Fibroblast of gingiva (primary cell): ENCODE measurements at places on chromosomes 1 and 21.

GRCh38 chr1:212315907-212316306, 30.7 kb downstream of the PPP2R5A start:
- DNase-seq, result peak; percentile 27

GRCh38 chr21:25314247-25314646, 293.0 kb downstream of the MRPL39 start:
- no peak for DNase-seq

GRCh38 chr1:27816921-27817630, 13.5 kb upstream of the PPP1R8 start:
- peak; percentile 83 for DNase-seq

DNA sequence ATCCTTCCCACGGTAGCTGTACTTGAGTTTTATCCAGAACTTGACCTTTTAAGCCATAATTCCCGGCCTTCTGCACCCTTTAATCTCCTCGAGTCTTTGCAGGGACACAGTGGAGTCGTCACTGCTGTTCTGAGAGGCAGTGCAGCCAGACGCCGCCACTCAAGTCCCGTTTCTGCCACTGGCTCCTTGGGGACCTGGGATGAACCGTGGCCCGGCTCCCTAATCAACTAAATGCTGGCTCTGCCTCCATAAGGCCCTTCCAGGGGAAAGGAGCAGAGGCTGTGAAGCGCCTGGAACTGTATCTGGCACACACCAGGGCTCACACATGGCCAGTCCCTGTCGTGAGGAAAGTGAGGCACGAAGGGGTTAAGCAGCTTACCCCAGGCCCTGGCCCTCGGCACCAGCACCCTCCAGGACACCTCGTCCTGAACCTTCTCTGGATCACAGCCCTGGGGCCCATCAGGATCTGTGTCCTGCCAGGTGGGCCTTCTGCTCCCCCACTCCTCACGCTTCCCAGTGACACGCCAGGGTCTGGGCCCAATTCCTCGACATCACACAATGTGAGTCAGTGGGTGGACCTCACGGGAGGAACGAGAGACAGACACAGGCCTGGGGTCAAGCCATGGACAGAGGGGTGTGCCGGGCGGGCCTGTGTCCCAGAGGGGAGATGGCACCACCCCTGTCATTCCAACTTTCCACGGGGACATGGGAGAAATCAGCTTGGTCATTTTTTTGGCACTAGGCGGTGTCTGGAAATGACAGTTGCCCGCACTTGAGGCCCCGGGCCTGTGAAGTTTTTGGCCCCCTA, 23.5 kb upstream of the C1orf174 start:
- no peak for DNase-seq

- DNase-seq, result peak; percentile 68
Observed at GRCh38 chr1:17531682-17532487, 7.6 kb upstream of the ARHGEF10L start.

- peak; percentile 94 for DNase-seq
Observed at GRCh38 chr1:59178339-59179187, 118.3 kb upstream of the FGGY start.

DNA sequence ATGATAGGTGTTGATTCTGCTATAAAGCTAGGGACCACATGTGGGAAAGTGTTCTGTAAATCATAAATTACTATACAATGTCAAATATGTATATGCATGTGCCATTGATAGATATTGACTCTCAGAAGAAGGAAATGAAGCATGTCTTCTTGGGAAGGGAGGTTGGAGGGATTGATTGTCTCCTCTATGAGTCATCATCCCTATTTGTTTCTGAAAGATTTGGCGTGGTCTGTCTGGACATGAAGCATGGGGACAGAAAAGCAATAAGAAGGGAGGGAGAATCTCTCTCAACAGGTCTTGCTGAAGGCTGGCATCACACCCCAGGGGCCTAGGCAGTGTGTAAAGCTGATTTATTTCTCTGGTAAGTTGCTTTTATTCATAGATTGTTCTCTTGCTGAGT, 98.0 kb upstream of the KCNJ6 start:
- no peak for DNase-seq

DNA sequence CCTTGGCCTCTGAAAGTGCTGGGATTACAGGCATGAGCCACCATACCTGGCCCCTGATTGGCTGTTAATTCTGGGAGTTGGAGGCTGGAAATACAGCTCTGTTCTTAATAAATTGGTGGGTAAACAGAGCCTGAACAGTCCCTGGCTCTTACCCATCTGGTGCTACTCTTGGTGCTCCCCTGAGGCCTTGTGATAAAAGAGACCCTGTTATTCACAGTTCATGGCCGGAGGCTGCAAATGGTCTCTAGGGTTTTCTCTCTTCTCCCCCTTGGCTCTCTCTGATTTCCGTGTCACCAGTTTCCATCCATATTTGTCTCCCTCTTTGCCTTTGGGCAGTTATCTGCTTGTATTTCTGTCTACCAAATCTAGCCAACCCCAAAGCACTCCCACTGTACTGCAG, 17.2 kb downstream of the NFASC start:
- DNase-seq, result no peak

GRCh38 chr1:47978486-47978885, 18.7 kb downstream of the TRABD2B start:
- peak; percentile 75 for DNase-seq

- DNase-seq, result no peak
Observed at GRCh38 chr21:44636209-44637017, 743 bp upstream of the KRTAP10-10 start.

- DNase-seq, result no peak
Observed at GRCh38 chr1:241606544-241606943, 33.6 kb downstream of the CHML start.

GRCh38 chr1:152964536-152964935, 5.9 kb upstream of the SPRR4 start:
- no peak for DNase-seq

DNA sequence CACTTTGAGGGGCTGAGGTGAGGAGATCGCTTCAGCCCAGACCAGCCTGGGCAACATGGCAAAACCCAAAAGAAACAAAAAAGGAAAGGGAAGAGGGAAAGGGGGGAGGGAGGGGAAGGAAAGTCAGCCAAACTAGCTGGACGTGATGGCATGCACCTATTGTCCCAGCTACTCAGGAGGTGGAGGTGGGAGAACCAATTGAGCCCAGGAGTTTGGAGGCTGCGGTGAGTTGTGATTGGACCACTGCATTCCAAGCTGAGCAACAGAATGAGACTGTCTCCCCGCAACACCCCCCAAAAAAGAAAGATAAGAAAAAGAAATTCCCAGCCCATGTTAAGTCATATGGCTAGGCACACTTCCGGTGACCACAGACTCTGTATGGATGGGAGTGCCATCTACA, 128.4 kb downstream of the PTPN14 start:
- no peak for DNase-seq

- DNase-seq, result no peak
Observed at GRCh38 chr1:150843474-150843873, 32.9 kb downstream of the ARNT start.

DNA sequence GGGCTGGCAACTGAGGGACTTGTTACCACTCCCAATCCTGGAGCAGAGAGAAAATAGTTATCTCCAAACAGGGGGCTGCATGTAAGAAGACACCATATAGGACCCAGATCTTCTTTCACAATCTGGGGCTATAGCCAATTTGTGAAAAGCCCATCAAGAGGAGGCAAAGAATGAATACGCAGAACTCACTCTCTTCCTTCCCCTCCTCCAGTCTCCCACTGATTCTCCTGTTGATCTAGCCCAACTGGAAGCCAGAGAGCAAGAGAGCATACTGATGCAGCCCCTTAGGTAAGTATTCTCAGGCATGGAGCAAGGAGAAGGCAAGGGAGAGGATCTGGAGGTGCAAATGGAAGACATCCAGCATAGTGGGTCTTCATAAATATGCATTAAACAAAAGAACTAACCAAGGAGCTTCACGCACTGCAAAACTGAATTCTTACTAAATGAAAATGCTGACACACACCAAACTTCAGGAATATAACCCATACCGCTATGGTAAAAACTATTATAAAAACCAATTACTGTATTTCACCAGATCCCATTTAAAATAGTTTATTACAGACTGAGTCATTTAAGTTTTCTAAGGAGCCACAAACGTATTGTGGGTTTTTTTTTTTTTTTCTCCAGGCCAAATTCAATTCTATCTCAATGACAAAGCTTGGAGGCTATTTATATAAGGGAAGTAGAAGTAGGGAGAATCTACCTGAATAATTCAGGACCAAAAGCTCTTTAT, 15.5 kb upstream of the HMGB4 start:
- no peak for DNase-seq

DNA sequence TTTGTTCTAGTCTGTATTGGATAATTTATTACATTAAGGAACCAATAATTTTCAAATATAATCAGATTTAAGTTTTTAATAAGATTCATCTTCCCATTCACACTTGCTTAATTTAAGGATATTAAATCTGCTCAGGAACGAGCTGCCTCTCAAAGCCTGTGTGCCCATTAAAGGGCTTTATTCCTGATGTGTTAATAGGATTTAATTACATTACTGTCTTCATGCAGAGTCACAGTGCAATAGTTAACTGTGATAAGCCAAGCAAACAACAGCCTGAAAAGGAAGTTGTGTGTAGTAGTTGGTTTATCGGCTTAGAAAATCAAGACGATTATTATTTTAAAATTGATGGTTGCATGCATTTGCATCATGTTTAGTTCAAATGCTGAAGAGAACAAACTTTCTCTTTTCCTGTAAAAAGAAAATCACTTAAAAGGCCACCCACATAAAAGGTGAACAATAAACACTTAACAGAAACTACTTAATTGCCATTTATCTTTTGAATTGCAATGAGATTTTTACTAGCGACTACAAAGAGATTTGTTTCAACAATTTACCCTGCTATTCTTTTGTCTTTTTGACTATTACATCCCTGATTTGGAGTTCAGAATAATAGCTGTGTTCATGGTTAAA, 174.6 kb downstream of the RWDD3 start:
- no peak for DNase-seq

GRCh38 chr1:230682274-230682673, 31.6 kb downstream of the AGT start:
- DNase-seq, result no peak

DNA sequence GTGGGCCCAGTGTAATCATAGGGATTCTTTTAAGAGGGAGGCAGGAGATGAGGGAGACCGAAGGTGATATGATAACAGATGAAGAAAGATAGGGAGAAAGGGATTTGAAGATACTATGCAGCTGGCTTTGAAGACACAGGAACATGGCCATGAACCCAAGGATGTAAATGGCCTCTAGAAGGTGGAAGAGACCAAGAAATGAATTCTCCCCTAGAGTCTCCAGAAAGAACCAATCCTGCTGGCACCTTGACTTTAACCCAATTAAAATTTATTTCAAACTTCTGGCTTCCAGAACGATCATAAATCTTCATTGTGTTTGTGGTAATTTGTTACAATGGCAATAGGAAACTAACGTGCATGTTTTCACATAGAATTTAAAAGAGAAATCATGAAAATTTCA, 95.0 kb upstream of the GORAB start:
- DNase-seq, result no peak

- DNase-seq, result no peak
Observed at GRCh38 chr1:39979654-39980053, 24.7 kb downstream of the MFSD2A start.

DNA sequence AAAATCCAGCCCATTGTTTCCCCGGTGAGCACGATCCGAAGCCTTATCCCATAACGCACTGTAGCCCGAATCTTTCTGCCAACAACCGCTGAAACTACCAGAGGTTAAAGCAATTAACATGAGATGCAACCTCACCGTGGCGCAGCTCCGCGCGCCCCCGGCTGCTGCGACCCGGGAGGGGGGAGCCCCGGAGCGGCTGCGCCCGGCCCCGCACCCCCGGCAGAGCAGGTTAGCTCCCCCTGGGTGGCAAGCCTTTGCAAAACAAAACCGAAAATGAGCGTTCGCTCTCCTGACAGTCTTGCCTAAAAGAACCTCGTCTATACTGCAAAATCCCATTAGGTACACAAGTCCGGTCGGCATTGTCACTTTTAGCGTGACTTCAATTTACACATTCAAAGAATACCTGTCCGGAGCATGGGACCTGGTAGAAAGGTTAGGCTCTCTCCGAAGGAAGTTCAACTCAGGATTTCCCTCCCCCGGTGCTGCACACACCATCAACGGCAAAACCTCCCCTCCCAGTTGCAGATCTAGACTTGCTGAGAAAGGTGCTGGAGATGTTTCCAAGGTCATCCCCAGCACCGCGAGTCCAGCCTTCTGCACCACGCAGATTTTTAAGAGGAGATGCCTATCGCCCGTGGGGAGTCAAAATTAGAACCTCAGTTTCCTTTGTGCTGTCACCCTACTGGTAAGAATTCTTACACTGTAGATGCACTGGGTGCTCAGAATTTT, 107.5 kb downstream of the ZNF281 start:
- peak; percentile 27 for DNase-seq

GRCh38 chr1:202501281-202501680, 152.8 kb downstream of the PPP1R12B start:
- DNase-seq, result peak; percentile 23
